ENCODE measurements at places on chromosomes 12 and 14.

- DNase-seq: no peak
These were observed 9.9 kb upstream of the HDAC7 start for GRCh38 chr12:47829584-47829983.

DNA sequence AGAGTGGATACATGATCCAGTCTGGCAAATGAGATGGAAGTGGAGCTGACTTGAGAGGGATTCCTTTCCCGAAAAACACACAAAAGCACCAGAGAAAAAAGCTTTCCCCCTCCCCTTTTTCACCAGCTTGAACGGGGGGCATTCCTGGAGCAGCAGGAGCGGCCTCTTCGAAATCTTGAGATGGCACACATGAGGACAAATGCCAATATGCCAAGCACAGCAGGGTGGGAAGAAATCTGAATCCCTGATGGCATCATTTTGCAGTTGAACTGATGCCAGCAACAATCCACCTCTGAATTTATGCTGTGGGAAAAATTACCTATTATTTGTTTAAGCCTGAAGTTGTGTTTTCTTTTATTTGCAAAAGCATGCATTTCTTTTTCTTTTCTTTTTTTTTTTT lies 29.7 kb upstream of the BICD1 start:
- DNase-seq: no peak

- DNase-seq: no peak
These were observed 109.5 kb downstream of the AEBP2 start for GRCh38 chr12:19548834-19549233.

GRCh38 chr14:84490081-84490480 lies 1039.9 kb upstream of the FLRT2 start:
- no peak for DNase-seq

- DNase-seq: no peak
These were observed at the start of gene STYK1 for GRCh38 chr12:10673659-10674384. Gene STYK1 (minus strand): TSS chr12:10674052. CDS start chr12:10634618, 39,434 bp downstream.

- DNase-seq: no peak
These were observed 46.5 kb upstream of the ABCC9 start for GRCh38 chr12:21987755-21988154.

DNA sequence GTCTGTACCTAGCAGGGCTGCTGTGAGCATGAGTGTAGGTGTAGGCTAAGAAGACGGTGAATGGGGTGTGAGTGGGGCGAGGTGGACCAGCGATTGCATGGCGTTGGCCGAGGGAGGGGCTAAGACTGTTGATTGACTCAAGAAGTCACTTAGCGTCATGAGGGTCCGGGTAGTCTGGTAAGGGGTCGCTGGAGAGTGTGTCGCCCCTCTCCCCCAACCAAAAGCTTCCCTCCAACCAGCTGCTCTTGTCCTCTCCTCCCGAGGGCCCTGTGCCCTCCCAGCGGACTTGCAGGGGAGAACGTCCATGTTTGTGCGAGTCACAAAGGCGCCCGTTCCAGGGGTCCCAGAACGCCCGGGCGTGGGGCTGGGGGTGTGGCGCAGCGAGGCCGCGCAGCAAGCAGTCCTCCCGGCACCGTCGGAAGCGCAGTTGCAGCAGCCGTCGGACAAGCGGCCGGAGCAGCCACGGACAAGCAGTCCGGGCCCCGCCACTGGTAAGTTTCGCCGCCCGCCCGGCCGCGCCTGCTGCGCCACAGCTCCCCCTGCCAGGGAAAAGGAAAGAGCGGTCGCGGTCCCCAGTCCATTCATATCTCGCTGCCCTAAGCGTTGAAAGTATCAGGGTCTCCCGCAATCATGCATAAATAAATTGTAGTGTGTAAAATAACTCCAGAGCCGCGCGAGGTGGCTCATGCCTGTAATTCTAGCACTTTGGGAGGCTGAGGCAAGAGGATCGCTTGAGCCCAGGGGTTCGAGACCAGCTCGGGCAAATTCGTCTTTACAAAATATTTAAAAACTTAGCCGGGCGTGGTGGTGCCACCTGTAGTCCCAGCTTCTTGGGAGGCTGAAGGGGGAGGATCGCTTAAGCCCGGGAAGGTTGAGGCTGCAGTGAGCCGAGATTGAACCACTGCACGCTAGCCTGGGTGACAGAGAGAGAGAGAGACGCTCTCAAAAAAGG lies at the start of gene CCDC63:
Gene CCDC63, plus strand, starts transcription at position 373 of the 952 bp plus-strand sequence. CDS start 5,968 bp downstream, outside the sequence.
- peak; percentile 14 for DNase-seq

DNA sequence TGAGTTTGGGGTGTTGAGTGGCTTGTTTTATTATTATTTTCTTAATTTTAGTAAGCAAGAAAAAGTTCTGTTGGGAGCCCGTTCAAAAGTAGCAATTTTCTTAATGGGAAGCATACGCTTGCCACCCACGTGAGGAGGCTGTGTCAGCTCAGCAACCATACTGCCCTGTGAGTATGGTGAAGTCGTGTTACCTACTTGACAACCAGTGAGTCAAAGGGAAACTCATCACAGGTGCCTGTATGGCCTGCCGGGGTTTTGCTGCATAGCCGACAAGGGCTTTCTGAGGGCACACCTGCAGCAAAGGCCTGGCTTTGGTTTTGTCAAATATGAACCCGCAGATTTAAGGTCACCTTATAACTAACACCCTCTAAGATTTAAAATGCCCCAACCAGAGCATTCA lies 31.1 kb downstream of the PITPNM2 start:
- DNase-seq: no peak

GRCh38 chr12:92431146-92431545 lies 271.6 kb upstream of the PLEKHG7 start:
- DNase-seq: no peak

- DNase-seq: no peak
These were observed 33.6 kb downstream of the HCAR2 start for GRCh38 chr12:122669397-122670070.

DNA sequence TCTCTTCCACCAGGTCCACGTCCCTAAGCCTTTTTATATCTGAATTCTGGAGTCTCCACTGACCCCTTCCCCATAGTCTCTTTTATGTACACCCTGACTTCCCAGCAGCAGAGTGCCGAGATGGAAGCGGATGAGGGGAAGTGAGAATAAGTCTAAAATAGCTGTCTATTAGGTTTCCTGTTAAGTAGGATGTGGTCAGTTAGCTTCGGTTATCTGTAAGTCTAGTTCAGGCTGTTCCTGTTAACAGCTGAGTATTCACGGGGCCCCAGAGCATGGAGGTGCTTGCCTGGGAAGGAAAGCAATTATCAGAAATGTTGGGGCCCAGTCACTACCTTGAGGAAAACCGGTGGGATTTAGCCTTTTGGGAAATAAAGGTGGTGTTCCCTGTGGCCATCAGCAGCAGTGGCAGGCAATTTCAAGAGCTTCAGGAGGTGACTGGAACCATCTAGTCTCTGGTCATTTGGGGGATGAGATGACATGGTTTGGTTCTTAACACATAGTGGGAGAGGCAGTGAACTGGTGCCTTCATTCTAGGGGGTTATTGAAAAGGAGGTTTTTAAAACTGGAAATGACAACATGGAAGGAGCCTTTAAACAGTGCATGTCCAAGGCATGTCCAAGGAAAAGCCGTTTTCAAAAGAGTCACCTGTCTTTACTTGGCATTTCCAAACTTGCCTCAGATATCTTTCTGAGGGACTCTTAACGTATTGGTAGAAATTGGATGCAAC lies 21.8 kb downstream of the CHST11 start:
- peak; percentile 60 for DNase-seq

GRCh38 chr12:52139579-52140062 lies 52.2 kb downstream of the KRT80 start:
- no peak for DNase-seq

DNA sequence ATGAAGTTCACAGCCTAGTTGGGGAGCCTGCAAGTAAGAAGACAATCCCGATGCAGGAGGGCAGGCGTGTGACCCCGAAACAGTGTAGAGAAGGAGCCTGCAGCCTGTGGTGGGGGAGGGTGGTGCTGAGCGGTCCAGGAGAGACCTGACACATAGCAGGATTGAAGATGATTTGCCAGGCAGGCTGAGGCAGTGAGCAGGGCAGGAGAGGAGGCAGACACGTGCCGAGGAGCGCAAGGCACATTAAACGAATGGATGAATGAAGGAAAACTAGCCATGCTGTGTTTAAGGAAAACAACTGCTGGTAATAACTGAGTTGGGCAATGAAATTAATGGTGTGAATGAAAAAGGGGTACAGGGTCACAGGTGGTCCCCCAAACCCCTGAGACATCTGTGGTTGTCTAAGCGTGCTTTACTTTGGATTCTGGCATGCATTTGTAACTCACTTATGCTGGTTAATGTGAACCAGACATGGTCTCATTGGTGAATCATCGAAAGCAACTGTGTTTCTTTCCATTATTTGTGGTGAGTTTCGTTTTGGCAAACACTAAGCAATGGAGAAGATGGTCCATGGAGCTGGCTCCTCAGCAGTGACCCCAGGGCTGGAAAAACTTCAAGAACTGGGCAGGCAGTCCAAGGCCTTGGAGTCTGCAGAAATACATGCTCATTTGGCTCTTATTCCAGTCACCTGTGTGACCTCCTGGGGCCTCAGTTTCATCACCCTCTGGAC lies 96.9 kb upstream of the EVL start:
- no peak for DNase-seq

DNA sequence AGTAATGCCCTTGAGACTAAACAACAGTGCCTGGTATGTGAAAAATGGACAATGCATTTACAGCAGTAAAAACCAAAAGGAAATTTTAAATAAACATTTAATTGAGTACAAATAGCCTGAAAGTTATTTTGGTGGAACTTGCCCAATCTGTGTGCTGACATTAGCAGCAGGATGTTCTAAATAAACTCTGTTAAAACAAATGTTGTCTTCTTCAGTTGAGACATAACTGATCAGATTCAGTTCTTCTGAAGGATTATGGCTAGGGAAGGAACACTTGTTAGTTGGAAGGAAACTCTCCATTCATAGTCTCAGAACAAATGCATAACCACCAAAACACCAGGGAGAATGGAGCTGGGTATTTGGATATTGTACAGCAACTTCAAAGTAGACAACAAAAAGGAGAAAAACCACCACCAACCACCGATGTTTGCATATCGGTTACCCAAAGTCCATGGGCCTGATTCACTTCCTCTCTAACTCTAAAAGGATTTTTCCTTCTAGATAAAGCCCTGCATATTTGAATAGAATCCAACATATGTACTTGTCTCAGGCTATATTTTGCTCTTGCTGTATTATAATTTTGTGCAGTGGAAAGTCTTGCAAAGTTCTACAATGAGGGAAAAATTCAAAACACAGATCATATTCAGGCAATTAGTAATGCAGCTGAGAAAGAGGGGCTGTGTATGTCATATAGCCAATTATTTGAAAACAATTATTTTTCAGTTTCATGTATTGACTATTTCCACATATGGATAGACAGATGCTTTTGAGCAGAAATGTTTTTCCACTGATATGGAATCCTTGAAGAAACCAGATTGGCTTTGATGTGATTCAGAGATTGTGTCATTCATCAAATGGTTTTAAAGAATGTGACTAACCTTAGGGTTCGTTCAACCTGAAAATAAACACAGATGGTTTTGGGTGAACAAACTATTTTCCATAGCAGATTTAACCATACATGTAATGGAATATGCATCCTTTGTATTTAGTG lies 152.2 kb upstream of the BMP4 start:
- DNase-seq: no peak

Measured in globus pallidus (tissue), 1 donor.